Epithelial cell of proximal tubule (primary cell): ENCODE measurements at places on chromosomes 3 and 15. TPM values are rescaled to one million over a fixed set of nuclear protein-coding genes. Genes with fewer than 3 reads are reported as not detected.

- DNase-seq = no peak
These were observed at the start of gene TNFAIP8L3 for GRCh38 chr15:51094606-51095569. Gene TNFAIP8L3 (minus strand): TSS chr15:51094906. CDS start chr15:51094595, 311 bp downstream.

DNA sequence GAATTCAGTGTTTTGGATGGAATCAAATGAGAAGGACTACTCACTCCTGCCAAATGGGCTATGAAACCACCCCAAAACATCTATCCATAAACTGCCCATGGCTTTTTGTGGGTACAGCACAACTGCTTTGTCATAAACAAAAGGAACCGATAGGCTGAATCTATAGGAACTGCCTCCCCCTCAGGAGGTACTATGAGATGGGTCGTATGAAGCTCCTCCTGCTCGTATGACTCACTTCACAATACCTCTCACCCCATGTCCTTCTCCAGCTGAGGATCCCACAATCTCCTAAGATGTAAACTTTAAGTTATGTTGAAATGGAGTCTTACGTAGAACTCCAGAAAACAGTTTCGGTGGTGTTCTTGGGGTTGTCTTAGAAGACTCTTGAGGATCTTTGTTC is 129.9 kb upstream of the SAMMSON start:
- DNase-seq = no peak

- DNase-seq = no peak
These were observed 25.2 kb downstream of the NMNAT3 start for GRCh38 chr3:139652561-139652960.

DNA sequence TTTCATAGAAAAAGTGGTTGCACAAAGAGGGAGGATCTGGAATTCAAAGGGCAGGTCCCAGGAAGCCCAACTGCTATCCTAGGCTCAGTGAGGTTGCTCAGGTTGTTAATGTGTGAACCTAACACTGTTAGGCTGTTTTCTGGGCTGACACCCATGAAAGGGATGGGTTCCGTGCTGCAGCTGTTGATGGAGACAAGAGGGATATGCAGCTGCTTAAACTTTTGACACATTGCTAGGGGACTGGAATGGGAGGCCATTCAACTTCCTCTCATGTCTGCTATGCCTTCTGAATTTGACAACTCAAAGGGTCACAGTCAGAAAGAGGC is 198.0 kb upstream of the NR2E3 start:
- DNase-seq = no peak

DNA sequence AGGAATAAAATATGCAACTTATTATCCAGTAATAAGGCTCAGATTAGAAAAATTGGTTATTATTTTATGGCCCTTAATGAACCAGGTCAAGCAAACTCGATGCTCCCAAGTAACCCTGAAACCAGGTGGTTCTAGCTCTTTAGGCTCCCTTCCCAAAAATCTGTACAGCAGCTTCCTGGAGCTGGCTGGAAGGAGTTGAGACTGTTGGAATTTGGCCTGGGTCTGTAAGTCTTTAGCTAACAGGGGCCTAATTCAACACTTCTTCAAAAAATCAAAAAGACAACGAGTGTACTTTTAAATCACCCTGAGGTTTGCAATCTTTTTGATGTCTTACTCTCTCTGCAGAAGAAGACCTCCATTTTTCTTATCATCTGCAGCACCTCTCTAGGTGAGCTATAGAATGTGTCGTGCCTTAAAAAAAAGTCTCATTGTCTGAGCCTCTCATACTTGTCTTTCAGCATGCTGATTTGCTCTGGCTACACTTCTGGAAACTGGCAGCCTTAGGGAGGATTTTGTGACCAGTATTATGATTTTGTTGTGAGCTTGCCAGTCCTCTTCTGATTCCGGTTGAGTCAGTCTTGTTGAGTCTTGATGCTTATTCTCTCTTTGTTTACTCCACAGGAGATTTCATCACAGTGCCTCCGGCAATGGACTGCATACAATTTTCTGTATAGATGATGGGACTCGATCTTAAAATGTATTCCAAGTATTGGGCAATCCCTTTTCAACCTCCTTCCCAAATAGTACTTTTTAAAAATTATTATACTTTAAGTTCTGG is 235.0 kb upstream of the KBTBD8 start:
- DNase-seq = no peak

DNA sequence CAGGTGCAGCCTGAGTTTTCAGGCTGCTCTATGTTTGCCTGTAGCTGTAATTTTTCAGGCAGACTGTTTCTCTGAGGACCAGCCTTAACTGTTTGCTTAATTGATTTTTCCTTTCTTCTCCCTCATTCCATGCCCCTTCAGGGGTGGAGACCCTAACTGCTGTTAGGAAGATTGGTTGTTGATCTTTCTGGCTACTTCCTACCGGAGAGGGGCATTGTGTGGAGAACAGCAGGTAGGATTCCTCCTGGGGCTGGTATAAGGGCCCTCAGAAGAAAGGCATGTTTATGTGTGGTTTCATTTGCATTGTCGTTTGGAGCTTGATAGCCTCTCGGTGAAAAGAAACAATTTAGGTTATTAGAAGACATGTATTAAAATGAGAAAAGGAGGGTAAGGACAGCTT is 56.9 kb upstream of the GOLGA6L2 start:
- DNase-seq = no peak

GRCh38 chr3:61989681-61990080 is 383.7 kb downstream of the FEZF2 start:
- no peak for DNase-seq

GRCh38 chr3:65927576-65927975 is 111.1 kb downstream of the MAGI1 start:
- DNase-seq = no peak

HHATL gene
- not detected in 2 replicates for total RNA-seq

DNA sequence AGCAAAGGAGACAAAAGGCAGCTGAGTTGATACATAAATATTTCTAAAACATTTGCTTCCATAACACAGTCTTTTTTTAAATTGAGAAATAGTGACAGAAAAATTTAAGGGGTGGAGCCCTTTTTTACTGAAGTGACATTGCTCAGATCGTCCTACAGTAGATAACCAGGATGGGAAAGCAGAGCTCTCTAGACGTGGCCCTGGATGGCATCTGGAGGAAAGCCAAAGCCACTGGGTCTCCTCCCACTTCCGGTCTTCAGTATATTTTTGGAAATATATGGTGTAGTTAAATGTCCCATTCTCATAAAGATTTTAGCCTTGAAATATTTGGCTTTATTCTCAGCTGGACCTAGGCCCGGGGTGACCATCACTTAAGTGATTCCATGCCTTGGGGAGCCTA is 326.1 kb downstream of the ZNF621 start:
- no peak for DNase-seq

GRCh38 chr3:2078821-2079220 is 19.8 kb upstream of the CNTN4 start:
- no peak for DNase-seq

DNA sequence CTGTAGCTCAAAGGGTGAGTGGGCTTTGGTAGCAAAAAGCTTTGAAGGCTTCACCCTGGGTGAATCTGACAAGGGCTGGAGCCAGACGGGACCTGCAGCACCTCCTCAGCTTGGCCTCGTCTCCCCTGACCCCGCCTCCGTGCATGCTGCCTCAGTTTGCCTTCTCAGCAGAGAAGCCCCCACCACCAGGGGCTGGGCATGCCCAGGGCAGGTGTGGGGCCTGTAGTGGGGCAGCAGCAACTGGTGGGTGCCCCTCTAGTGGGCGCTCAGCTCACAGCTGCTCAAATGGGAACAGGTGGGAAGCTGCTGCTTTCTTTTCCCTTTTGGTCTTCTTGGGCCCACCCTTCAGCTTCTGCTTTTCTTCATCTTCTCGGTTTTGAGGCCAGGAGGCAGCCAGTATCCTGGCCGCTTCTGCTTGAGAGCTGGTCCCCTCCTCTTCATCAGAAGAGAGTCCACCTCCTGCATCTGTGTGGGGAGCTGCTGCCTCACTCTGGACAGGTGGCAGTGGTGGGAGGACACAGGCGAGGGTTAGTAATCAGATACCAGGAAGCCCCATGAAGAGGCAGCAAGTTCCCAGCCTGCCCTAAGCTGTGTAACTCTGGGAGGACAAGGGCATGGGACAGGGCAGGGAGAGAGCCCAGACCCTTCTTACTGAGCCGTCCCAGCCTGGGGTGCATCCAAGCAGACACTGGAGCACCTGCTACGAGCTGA is 21.0 kb downstream of the TMEM43 start:
- no peak for DNase-seq

DNA sequence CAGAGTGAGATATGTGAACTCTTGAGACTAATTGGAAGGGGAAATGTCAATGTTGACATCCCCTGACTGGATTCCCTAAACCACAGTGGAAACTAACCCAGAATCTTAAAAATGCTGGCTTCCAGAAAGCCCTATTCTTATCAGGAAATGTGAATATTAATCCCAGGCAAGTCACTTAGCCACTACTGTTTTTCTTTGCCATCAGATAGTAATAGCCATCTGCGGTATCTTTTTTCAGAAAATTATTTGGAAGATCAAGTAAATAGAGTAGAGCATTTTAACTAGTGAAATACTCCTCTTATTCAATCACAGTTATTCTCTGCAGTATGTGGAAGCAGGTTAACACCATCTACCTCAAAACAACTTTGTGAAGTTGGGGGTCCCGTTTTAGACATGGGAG is 318.9 kb downstream of the RORA start:
- DNase-seq = no peak

PDE8A gene
- 14.9 and 24.6 TPM in 2 replicates for total RNA-seq

- DNase-seq = peak; percentile 10
These were observed 241.6 kb downstream of the KCNMB2 start for GRCh38 chr3:178777718-178778411.

TRIM42 gene
- not detected in 2 replicates for total RNA-seq

DNA sequence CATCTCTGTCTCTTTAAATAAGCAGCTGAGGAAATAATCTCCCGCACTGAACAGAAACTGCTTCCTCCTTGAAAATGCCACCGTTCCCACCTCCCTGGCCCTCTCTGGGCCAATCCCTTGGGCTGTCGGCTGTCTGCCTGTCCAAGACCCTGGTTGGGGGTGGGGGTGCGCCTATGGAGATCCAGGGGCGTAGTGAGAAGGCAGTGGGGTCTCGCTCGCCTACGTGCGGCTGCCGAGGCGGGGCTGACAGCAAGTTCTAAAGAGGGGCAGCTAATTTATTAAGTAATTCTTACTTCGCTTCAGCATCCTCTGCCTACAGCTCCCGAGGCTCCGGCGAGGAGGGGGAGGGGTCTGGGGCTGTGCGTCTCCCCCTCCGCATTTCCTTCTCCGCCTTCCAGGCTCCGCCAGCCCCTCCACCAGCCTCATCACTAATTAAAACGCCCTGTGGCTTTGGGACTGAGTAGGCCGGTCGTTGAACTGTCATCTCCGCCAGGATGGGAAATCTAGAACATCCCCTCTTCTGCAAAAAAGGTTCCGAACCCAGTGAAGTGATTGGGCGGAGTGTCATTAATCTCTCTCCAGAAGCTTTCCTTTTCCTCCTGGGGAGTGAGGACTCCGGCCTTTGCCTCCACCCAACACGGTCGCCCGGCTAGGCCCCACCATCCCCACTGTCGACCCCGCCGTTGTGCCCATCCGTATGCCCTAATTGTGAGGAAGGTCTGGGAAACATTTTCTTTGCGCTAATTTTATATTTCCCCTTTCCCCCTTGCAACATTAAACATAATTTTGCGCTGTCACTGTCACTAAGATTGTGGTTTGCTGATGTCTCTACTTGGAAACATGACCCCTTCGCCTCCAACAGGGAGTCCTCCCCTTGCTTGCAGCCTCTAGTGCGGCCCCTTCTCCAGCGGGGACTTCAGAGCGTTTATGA is 16.9 kb downstream of the NR2F2 start:
- DNase-seq = no peak

DNA sequence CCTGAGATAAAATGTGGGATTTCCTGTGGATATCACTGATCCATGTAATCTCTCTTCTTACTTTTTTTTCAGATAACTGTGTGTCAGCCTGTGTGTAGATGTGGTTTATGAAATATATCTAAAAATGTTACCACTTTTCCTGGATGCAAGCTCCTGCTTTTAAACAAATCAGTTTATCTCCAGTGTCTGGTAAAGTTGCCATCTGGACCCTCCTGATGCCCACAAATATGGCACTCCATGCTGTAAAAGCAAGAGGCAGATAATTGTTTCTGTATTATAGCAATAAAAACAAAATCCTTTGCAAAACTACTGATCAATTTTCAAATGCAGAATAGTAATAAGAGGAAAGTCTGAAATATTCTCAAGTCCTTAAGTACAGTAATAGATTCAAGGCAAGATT is 7.6 kb upstream of the DCLK3 start:
- no peak for DNase-seq

DNA sequence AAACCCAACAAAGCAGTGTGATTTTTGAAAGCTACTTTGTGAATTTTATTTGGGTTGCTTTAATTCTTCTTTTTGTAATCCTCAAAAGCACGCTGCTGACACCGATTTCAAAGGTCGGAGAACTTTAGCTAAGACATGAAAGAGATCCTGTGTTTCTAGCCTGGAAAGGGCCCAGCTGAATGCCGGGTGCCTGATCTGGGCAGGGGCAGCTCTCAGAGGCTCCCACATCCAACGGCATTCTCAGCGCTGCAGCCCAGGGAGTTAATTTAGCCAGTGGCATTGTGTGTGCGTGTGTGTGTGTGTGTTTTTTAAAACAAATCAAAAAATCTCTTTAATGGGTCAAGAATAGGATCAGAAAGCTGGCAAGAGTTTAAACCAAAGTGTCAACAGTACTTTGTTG is 6.6 kb downstream of the RBP1 start:
- DNase-seq = no peak

DNA sequence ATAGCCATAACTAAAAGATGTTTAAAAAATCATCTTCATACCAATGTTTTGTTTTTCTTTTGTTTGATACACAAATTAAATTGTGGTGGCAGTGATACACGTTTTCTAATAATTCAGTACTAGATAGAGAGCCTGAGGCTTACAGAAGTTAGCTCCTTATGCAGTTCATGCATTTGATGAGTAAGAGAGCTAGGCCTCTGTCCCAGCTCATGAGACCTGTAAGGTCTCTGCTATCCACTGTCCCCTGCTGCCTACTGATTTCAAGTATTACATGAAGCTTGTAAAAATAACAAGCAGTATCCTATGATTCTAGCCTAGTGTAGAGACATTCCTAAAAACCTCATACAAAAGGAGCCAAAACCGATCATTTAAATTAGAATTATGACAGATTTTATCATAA is 144.5 kb downstream of the MBNL1 start:
- no peak for DNase-seq

- no peak for DNase-seq
These were observed 62.0 kb downstream of the MGLL start for GRCh38 chr3:127760361-127760760.

HCN4 gene
- total RNA-seq = 0.14 and 0.17 TPM in 2 replicates

GCNT3 gene
- total RNA-seq = 8.5 and 13.2 TPM in 2 replicates

MYRIP gene
- total RNA-seq = 0.12 and 0.29 TPM in 2 replicates
